ENCODE measurements at places on chromosomes 3 and 15. TPM values are rescaled to one million over a fixed set of nuclear protein-coding genes. Genes with fewer than 3 reads are reported as not detected.

The GOLGA6L7 gene
- not detected for total RNA-seq

The AADACL2 gene
- not detected for total RNA-seq

The HRG gene
- total RNA-seq, result not detected

The NOX5 gene
- total RNA-seq, result 0.41 TPM

The OR4M2 gene
- total RNA-seq, result not detected

The PLSCR5 gene
- total RNA-seq, result not detected

The CD86 gene
- not detected for total RNA-seq

The C3orf85 gene
- not detected for total RNA-seq

The VWA5B2 gene
- 0.38 TPM for total RNA-seq

The SI gene
- total RNA-seq, result not detected

The GJD2 gene
- total RNA-seq, result not detected

The ZPLD1 gene
- total RNA-seq, result 0.05 TPM

The CPNE9 gene
- total RNA-seq, result not detected

The MORC1 gene
- total RNA-seq, result not detected

The IQCF6 gene
- not detected for total RNA-seq

The CISH gene
- total RNA-seq, result 0.65 TPM

The SLC35G2 gene
- 30.5 TPM for total RNA-seq

The KLF15 gene
- total RNA-seq, result 0.11 TPM

The SKOR1 gene
- 0.06 TPM for total RNA-seq

The PLAAT1 gene
- not detected for total RNA-seq

The SLC12A8 gene
- 0.89 TPM for total RNA-seq

The GRK7 gene
- not detected for total RNA-seq

The CIAO2A gene
- total RNA-seq, result 108 TPM

All from A549 treated with ZK216348 at 1 μM for 4 hours (cell line).